ENCODE measurements at places on chromosomes 16 and 17. TPM values are rescaled to one million over a fixed set of nuclear protein-coding genes. Genes with fewer than 3 reads are reported as not detected.

Gene MRPL12
- total RNA-seq = 177 TPM

Gene CCL3
- not detected for total RNA-seq

Gene NPIPB2
- 0.73 TPM for total RNA-seq

Gene SLC4A1
- 0.08 TPM for total RNA-seq

Gene TBC1D3C
- not detected for total RNA-seq

Gene HLF
- total RNA-seq = 35.7 TPM

Gene CA5A
- not detected for total RNA-seq

Gene ANKRD40CL
- not detected for total RNA-seq

Gene ITGAX
- 2.2 TPM for total RNA-seq

Gene MMP2
- total RNA-seq = 135 TPM

Gene ALDH3A1
- not detected for total RNA-seq

Gene AIPL1
- total RNA-seq = not detected

Gene KRT25
- total RNA-seq = not detected

Gene CTRB1
- total RNA-seq = not detected

Gene TNS4
- not detected for total RNA-seq

Gene PYY
- total RNA-seq = not detected

Gene ZACN
- not detected for total RNA-seq

Gene CRYBA1
- not detected for total RNA-seq

Gene MPP2
- total RNA-seq = 16.2 TPM

Gene TEX19
- total RNA-seq = not detected

Gene RABEP2
- total RNA-seq = 22.3 TPM

Gene PLK1
- total RNA-seq = 1.2 TPM

Gene TTYH2
- total RNA-seq = 39.2 TPM

Gene CCDC137
- total RNA-seq = 6.1 TPM

Gene USP6
- 0.08 TPM for total RNA-seq

Gene GPR179
- not detected for total RNA-seq

Gene CCL4
- 0.92 TPM for total RNA-seq

Gene CCL8
- total RNA-seq = not detected

Gene WFIKKN1
- total RNA-seq = 0.16 TPM

Data from Right ventricle myocardium inferior (tissue), 1 donor.